ENCODE measurements at places on chromosomes 12 and 14. TPM values are rescaled to one million over a fixed set of nuclear protein-coding genes. Genes with fewer than 3 reads are reported as not detected.

Gene ZFHX2
- 0.87 TPM for total RNA-seq

Gene DPY19L2
- total RNA-seq: 6.7 TPM

DNA sequence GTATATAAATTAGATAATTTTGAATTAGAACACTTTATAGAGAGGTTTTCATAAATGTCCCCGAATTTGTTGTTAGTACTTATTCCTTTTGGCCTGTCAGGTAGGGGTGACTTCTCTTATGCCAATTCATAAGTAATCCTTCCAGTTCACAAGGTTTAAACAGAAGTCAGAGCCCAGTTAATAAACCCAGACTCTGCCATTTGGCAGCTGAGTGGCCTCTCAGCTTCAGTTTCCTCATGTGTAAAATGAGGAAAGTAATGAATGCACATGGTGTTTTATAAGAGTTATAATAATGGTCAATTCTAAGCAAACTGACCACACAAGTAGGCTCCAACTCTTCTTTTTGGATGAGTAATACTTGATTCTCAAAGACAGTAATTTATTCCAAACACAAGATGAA, 10.3 kb downstream of the MTERF2 start:
- H3K27me3 ChIP-seq: no peaks in the 10 kb centered on the region
- peaks cover under 1% of the 10 kb centered on the region for H3K36me3 ChIP-seq
- peaks cover 20% of the 10 kb centered on the region for H3K4me1 ChIP-seq
- no peak overlapping the region for H3K4me3 ChIP-seq

- no peak overlapping the region for H3K27ac ChIP-seq
- no peaks in the 10 kb centered on the region for H3K27me3 ChIP-seq
Observed at GRCh38 chr12:86721713-86722397, 465.7 kb upstream of the MGAT4C start.

DNA sequence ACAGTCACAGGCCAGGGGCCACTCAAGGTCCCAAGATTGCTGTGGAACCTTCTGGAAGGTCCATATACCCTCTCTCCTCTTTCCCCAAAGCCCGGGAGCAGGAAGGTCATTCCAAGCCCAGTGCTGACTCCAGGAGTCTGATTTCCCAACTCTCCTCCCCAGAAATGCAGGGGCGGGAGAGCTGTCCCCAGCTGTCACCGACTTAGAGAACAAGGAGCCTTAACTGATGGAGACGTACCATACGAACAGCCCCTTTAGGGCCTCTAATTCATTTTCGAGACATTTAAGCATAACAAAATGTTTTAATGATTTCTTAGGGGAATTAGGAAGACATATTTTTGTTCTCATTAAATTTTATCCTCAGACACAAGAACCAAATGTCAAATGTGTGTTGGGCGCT, 99.2 kb downstream of the PHETA1 start:
- peaks cover 38% of the 10 kb centered on the region for H3K27me3 ChIP-seq
- no peak for DNase-seq
- H3K4me3 ChIP-seq: no peak overlapping the region
- H3K27ac ChIP-seq: no peak overlapping the region
- H3K4me1 ChIP-seq: peaks cover 6% of the 10 kb centered on the region

- DNase-seq: peak; percentile 52
- peak overlapping the region; percentile 24 for H3K27ac ChIP-seq
- H3K36me3 ChIP-seq: no peaks in the 10 kb centered on the region
- H3K27me3 ChIP-seq: peaks cover 89% of the 10 kb centered on the region
- peaks cover 18% of the 10 kb centered on the region for H3K4me1 ChIP-seq
Observed at GRCh38 chr12:117098361-117099217, 627 bp downstream of the TESC start.

GRCh38 chr14:58668848-58669480, 31.2 kb downstream of the DACT1 start:
- no peak overlapping the region for H3K4me3 ChIP-seq
- H3K36me3 ChIP-seq: no peaks in the 10 kb centered on the region
- no peaks in the 10 kb centered on the region for H3K27me3 ChIP-seq
- no peaks in the 10 kb centered on the region for H3K4me1 ChIP-seq
- H3K27ac ChIP-seq: no peak overlapping the region

GRCh38 chr12:80867941-80868340, 69.8 kb downstream of the LIN7A start:
- H3K4me3 ChIP-seq: no peak overlapping the region
- H3K27ac ChIP-seq: no peak overlapping the region
- no peak for DNase-seq
- peaks cover 3% of the 10 kb centered on the region for H3K4me1 ChIP-seq
- no peaks in the 10 kb centered on the region for H3K27me3 ChIP-seq

GRCh38 chr14:72715215-72715849, 178.6 kb downstream of the DPF3 start:
- H3K4me3 ChIP-seq: no peak overlapping the region
- H3K4me1 ChIP-seq: peaks cover 13% of the 10 kb centered on the region
- no peaks in the 10 kb centered on the region for H3K27me3 ChIP-seq
- no peak for DNase-seq
- no peaks in the 10 kb centered on the region for H3K36me3 ChIP-seq
